OCI-LY7 (cell line): ENCODE measurements at places on chromosomes 11 and 22.

GRCh38 chr11:117523680-117524079 is 196.0 kb downstream of the CEP164 start:
- no peak for DNase-seq

- no peak for DNase-seq
These were observed 4.3 kb upstream of the CHID1 start for GRCh38 chr11:914747-915501.

- DNase-seq: no peak
These were observed 34.6 kb downstream of the VSIG10L2 start for GRCh38 chr11:125980436-125980835.

- DNase-seq: no peak
These were observed 38.3 kb downstream of the PISD start for GRCh38 chr22:31623592-31624304.

GRCh38 chr22:39219071-39220039 is 25.4 kb downstream of the PDGFB start:
- DNase-seq: no peak

- DNase-seq: no peak
These were observed 1.8 kb upstream of the SLC15A3 start for GRCh38 chr11:60953781-60954180.

DNA sequence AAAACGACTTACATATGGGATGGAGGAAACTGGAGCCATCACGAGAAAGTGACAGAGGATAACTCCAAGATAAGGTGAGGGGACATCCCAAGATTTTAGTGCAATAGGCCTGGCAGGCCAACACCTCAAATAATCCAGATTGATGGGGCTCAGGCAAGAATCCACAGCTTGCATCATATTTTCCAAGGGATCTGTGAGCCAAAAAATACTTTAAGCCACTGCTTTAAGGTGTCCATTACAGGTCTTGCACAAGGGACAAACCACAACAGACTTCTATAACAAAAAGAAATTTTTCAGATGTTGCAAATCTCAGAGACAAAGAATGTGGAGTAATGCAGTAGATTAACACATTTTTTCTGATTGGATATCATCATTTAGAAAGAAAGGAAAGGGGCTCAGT is 45.6 kb downstream of the DENND5A start:
- no peak for DNase-seq

GRCh38 chr11:112722148-112722547 is 239.1 kb upstream of the NCAM1 start:
- no peak for DNase-seq

GRCh38 chr11:16321148-16321547 is 35.2 kb downstream of the SOX6 start:
- no peak for DNase-seq

DNA sequence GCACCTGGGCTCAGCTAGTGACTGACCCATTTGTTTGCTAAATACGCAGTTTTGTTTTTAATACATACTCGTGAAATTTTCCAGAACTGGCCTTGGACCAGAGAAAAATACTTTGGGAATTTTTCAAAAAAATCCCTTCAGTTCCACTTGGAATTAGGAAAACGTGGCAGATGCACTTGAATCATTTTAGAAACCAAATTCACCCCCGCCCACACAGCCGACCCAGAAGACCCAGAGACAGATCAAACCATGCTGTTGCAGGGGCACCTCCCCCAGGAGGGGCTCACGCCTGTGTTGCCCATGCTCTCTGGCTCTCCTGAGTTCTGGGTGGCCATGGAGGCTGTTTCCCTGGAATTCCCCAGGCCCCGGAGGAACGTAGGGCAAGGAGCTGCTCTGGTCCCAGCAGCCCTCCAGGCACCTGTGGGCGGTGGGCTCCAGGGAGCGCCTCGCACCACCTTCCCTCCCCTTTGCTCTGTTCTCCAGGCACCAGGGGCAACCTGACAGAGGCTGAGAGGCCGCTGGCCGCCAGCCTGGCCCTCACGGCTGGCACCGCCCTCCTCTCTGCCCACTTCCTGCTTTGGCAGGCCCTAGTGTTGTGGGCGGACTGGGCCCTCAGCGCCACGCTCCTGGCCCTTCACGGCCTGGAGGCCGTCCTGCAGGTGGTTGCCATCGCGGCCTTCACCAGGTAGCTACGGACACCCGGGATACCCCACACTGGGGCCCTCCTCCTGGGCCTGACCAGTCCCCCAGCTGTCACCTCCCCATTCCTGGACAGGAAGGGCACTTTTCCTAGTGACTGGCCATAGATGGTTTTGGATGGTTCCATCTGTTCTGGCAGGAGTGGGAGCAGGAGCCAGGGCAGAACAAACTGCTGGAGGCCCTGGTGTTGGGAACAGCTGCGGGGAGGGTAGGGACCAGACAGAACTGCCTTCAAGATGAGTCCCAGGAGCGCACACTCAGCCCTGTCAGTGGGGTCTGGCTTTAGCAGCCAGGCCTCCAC is 3.3 kb upstream of the EPS8L2 start:
- DNase-seq: no peak

DNA sequence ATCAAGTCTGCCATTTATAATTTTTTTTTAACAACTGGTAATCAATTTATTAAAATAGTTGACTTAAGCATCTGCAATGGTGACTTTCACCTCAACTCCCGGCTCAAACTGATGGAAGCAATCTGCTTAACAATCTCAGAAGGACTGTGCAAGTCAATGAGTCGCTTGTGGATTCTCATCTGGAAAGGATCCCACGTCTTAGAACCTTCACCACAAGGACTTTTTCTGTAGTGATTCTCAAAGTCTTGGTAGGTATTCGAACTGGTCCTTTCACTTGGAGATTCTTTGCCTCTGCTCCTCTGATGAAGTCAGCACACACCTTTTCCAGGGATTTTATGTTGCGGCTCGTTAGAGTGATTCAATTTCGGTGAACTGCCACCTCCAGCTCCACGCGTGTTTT is 7.3 kb downstream of the RSF1 start:
- no peak for DNase-seq

DNA sequence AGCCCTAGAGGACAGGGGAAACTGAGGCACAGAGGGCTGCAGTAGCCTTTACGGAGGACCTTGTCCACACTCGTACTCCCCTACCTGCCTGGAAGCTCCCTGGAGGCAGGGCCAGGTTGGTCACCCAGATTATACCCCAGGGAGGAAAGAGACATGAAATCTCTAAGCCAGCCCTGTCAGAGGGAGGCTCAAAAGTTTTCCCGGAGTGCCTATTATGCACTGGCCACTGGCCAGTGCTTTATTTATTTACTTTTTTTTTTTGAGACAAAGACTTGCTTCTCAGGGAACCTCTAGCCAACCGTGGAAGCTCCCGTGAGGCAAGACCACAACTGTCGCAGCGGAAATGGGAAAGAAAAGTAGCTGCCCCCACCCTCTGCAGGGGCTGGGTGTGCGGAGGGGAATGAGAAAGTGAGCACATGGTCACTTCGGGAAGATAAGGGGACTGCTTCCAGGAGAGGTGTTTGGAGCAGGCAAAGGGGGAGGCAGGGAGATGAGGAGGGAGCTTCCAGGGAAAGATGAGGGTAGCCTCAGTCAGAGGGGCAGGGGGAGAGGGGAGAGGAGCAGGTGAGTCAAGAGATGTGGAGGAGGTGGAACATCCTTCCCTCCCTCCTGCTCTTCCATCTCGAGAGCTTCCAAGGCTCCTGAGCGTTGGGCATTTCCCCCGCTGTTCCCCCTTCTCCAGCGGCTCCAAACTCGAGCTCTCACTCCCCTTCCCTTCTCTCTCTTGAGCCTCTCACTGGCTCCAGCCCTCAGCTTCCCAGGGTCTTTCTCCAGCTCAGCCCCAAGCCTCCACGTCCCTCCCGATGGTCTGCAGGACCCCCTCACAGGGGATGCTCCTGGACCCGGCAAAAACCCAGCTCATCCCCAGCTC is 4.3 kb downstream of the IL2RB start:
- no peak for DNase-seq

DNA sequence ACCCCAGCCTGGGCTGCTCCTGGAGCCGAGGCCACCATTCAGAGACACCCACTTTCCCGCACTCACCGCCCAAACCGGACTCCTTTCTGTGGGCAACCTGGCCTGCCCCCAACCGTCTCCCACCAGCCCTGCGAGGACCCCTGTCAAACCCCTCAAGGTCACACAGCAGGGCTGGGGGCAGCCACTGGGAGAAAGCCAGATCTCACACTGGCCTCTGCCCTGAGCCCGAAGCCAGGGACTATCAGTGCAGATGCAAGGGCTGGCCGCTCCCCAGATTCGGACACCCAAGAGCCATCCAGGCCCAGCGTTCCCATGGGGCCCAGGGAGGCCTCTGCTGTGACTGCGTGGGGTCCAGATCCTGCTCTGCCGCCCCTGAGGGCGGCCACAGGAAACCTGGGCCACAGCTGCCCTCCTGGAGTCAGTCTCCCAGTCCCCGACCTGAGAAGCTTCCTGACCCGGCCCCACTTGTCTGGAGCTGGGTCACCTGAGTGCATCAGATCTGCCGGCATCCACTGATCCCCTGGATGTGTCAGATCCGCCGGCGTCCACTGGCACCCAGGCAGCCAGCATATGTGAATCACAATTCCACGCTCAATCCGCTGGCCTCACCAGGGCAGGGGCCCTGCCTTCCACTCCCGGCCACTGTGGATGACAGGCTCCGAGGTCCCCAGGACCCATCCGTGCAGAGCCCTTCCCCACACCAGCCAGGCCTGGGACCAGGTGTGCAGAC is 139.7 kb downstream of the BRD1 start:
- DNase-seq: no peak
